Amniotic epithelial cell (primary cell): ENCODE measurements at places on chromosomes 3 and 15.

GRCh38 chr3:104101736-104102135 lies 1265.0 kb upstream of the ALCAM start:
- peak; percentile 36 for DNase-seq

- DNase-seq = peak; percentile 10
Observed at GRCh38 chr3:174098746-174099145, 701.2 kb downstream of the NLGN1 start.

- no peak for DNase-seq
Observed at GRCh38 chr3:111727843-111728565, 131.1 kb upstream of the PHLDB2 start.

GRCh38 chr3:105328338-105328730 lies 38.4 kb upstream of the ALCAM start:
- no peak for DNase-seq

DNA sequence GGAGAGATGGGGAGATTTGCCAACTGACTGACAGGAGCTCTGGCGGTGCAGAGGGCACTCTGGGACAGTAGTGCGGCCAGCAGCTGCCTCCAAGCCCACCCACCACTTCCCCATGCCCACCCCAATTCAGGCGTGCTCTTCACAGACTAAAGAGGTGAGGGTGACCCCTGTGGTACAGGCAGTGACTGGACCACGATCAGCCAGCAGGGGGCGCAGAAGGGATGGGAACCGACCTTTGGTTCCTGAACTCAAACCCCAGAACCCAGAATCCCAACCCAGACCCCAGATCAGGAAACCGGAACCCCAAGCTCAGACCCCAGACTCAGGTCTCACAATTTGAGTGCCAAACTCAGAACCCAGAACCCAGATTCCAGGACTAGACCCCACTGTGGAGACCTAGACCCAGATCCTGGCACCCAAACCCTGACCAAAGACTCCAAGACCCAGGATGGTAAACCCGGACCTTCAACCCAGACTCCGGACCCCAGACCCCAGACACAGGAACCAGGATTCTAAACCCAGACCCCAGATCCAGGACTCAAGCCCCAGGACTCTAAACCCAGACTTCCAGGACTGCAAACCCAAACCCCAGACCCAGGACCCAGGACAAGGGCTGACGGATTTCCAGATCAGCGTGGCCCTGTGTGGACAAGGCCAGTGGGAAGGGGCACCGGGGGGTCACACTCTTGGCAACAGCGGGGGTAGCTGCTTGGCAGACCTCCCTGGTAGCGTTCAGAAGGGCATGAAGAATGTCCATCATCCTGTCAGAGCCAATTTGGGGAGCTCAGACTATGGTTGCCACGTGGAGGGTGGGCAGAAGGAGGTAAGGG lies 3.7 kb upstream of the MYL3 start:
- peak; percentile 17 for DNase-seq
